ENCODE measurements at places on chromosomes 12 and 14. TPM values are rescaled to one million over a fixed set of nuclear protein-coding genes. Genes with fewer than 3 reads are reported as not detected.

The TAS2R46 gene
- not detected for total RNA-seq

The SMCO2 gene
- total RNA-seq = not detected

The PRPH gene
- not detected for total RNA-seq

The OR4K1 gene
- not detected for total RNA-seq

The DEPDC4 gene
- 4.2 TPM for total RNA-seq

The LRFN5 gene
- total RNA-seq = 0.12 TPM

The CCDC197 gene
- not detected for total RNA-seq

The KRT74 gene
- not detected for total RNA-seq

The GLI1 gene
- total RNA-seq = 0.49 TPM

All from RPMI7951 (cell line).